ENCODE measurements at places on chromosomes 16 and 17. TPM values are rescaled to one million over a fixed set of nuclear protein-coding genes. Genes with fewer than 3 reads are reported as not detected.

Gene SLC6A2
- total RNA-seq: not detected

Gene KRTAP4-4
- not detected for total RNA-seq

Gene NR1D1
- 9.9 TPM for total RNA-seq

Gene TBC1D3I
- not detected for total RNA-seq

Gene TP53TG3
- not detected for total RNA-seq

Gene HLF
- total RNA-seq: 1.7 TPM

Gene FGF11
- 0.21 TPM for total RNA-seq

Gene SMIM36
- total RNA-seq: not detected

Gene CTRB1
- not detected for total RNA-seq

Gene BCKDK
- total RNA-seq: 11.0 TPM

Gene CDC6
- 0.21 TPM for total RNA-seq

Gene VMO1
- not detected for total RNA-seq

Gene PRSS27
- total RNA-seq: 0.10 TPM

Gene NOS2
- not detected for total RNA-seq

Gene TBC1D24
- total RNA-seq: 2.1 TPM

Gene EVPL
- total RNA-seq: under 0.01 TPM

Gene DNASE1L2
- 0.21 TPM for total RNA-seq

Gene GCGR
- total RNA-seq: not detected

Gene MEOX1
- 0.42 TPM for total RNA-seq

Gene ALDOC
- 17.8 TPM for total RNA-seq

Gene DNASE1
- 5.7 TPM for total RNA-seq

Gene WDR90
- 4.6 TPM for total RNA-seq

Gene HOXB1
- total RNA-seq: not detected

Gene SYNGR3
- total RNA-seq: 2.9 TPM

Gene ABI3
- total RNA-seq: 6.3 TPM

Gene C16orf96
- total RNA-seq: 0.42 TPM

Gene TRIM72
- 0.10 TPM for total RNA-seq

Gene KRTAP9-2
- total RNA-seq: not detected

Gene TPSB2
- not detected for total RNA-seq

Measured in mononuclear cell (primary cell).